ENCODE measurements at places on chromosomes 6 and 20. TPM values are rescaled to one million over a fixed set of nuclear protein-coding genes. Genes with fewer than 3 reads are reported as not detected.

DNA sequence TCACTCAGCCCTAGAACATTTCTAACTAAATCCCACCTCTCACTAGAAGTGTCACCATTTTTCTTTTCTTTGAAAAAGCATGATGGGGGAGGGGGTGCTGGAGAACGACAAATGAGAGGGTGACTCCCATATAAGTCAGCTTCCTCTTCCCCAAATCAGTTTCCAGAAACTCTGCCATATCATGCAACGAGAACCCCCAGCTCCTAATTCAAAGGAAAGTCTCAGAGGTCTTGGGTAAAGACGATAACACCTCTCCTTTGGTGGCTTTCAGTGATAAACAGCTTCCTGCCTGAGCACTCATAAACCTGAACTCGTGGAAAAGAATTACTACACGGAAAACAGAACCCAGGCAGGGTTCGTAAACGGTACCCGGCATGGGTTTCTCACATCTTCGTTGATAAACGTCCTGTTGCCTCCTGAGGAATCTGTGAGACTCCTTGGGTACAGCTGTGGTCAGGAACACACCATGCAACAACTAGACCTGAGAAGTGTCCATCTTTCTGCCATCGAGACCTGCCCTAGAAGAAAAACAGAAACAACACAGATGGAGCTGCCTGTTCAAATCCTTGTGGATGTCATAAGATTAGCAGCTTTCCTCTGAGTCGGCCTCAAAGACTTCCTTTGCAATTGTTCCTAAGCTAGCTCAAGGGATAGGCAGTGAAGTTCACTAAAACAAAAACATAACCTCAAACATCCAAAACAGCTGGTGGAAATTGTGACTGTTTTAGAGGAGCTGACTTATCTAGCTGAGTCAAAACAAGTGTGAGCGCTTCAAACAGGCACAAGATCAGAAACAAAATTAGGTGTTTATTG is 185.8 kb upstream of the PRDM1 start:
- no peaks in the 10 kb centered on the region for H3K36me3 ChIP-seq
- no peak overlapping the region for H3K4me3 ChIP-seq
- no peaks in the 10 kb centered on the region for H3K27me3 ChIP-seq
- DNase-seq, result no peak
- H3K4me1 ChIP-seq, result no peaks in the 10 kb centered on the region

- DNase-seq, result no peak
- H3K4me3 ChIP-seq, result no peak overlapping the region
- no peaks in the 10 kb centered on the region for H3K36me3 ChIP-seq
- no peak overlapping the region for H3K27ac ChIP-seq
These were observed 67.3 kb downstream of the STK35 start for GRCh38 chr20:2168946-2169345.

DNA sequence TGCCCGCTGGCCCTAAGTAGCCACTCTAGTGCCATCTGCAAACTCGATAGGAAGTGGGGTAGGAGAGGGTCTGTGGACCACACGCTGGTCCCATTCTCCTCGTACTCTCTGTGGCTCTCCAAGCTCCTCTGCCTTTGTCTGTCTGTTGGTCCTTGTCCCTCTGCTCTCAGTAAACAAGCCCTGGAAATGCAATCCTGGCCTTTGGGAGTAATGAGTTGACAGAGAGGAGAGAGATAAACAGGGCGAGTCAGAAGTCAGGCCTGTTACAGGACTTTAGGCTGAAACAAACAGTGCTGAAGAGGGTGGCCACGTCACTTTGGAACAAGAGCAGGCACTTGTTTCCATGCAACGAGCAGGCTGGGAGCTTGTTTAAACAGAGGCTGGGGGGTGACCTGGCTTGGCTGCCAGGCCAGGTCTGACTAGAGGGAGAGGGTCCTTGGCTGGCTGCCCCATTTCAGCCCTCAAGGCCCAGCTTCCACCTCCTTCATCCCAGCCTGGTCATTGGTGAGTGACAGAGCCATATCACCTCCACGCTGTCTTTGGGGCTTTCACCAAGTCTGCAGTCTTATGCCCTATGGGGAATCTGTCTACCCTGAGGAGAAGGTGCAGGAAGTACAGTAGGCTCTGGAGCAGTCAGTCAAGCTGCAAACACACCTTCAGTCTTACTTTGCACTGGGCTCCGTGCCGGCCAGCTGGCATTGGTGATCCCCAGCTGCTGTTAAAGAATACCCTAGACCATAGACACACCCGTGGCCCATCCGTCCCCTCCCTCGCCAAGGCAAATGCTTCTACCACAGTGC is 22.6 kb downstream of the FOXP4 start:
- no peak for DNase-seq
- no peaks in the 10 kb centered on the region for H3K36me3 ChIP-seq
- H3K4me3 ChIP-seq, result no peak overlapping the region

GRCh38 chr6:39295611-39296011 is 18.6 kb downstream of the KCNK17 start:
- no peaks in the 10 kb centered on the region for H3K4me1 ChIP-seq
- H3K4me3 ChIP-seq, result no peak overlapping the region
- DNase-seq, result no peak
- no peak overlapping the region for H3K27ac ChIP-seq
- H3K27me3 ChIP-seq, result no peaks in the 10 kb centered on the region
- H3K36me3 ChIP-seq, result no peaks in the 10 kb centered on the region

DNA sequence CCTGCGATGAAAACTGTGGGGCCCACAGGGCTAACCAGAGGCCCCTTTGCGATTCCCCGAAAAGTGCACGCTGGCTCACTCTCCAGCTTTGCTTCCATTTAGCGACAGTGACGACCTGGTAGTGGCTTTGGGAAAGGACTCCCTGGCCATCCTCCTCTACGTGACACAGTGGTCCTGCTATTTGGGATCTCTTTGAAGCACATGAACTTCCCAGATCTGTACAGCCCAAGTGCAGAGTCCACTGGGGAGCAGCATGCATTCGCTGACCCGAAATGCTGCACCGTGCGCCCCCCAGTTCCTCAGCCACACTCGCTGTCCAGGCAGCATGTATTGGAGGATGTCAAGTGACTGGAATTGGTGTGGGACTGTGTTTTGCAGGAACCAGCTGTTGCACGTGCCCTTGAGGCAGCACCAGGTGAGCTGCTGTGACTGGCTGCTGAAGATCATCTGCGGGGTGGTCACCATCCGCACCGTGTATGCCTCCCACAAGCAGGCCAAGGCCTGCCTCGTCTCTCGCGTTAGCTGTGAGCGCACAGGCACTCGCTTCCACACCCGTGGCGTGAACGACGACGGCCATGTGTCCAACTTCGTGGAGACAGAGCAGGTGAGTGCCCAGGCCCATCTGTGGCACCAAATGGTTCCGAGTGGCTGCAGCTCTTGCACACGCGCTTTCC is 51.6 kb downstream of the SYNJ2 start:
- DNase-seq, result no peak
- no peak overlapping the region for H3K27ac ChIP-seq
- H3K4me3 ChIP-seq, result no peak overlapping the region
- no peaks in the 10 kb centered on the region for H3K27me3 ChIP-seq
- peaks cover 19% of the 10 kb centered on the region for H3K4me1 ChIP-seq
- peaks cover 12% of the 10 kb centered on the region for H3K36me3 ChIP-seq

- no peak overlapping the region for H3K27ac ChIP-seq
- DNase-seq, result no peak
- H3K27me3 ChIP-seq, result peaks cover 17% of the 10 kb centered on the region
These were observed 2.7 kb upstream of the ID1 start for GRCh38 chr20:31602431-31602778.

GRCh38 chr6:116003668-116004067 is 57.0 kb downstream of the FRK start:
- no peaks in the 10 kb centered on the region for H3K27me3 ChIP-seq
- H3K36me3 ChIP-seq, result no peaks in the 10 kb centered on the region

DNA sequence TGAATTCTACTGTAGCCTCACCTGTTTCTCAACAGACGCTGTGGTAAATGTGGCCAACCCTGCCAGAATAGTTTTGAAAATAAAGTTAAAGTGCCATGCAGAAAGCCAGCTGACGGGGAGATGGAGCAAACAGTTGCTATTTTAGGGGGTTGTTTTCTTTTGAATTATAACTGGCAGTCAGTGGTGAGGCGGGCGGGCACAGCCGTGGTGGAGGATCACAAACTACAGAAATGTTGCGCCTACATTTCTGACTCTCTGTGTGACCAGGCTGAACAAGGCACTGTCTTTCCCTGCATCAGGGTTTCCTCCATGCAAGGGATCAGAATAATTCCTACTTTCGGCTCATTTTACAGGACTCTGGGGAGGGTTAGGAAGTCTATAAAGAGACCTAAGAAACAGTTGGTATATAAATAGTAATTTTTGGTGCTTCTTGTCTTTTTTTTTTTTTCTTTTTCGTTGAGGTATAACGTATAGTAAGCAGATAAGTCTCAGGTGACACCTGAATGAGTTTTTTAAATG is 17.2 kb downstream of the CHMP4B start:
- H3K4me1 ChIP-seq, result peaks cover 38% of the 10 kb centered on the region
- no peak overlapping the region for H3K27ac ChIP-seq
- H3K27me3 ChIP-seq, result no peaks in the 10 kb centered on the region
- no peak for DNase-seq
- no peak overlapping the region for H3K4me3 ChIP-seq

GRCh38 chr6:167475947-167476346 is 151.1 kb downstream of the TTLL2 start:
- no peaks in the 10 kb centered on the region for H3K27me3 ChIP-seq
- H3K4me3 ChIP-seq, result no peak overlapping the region
- no peaks in the 10 kb centered on the region for H3K36me3 ChIP-seq
- no peak overlapping the region for H3K27ac ChIP-seq
- no peaks in the 10 kb centered on the region for H3K4me1 ChIP-seq
- DNase-seq, result no peak

GRCh38 chr6:118495485-118496280 is 52.4 kb upstream of the PLN start:
- no peak overlapping the region for H3K27ac ChIP-seq
- H3K4me3 ChIP-seq, result no peak overlapping the region
- H3K27me3 ChIP-seq, result no peaks in the 10 kb centered on the region

DNA sequence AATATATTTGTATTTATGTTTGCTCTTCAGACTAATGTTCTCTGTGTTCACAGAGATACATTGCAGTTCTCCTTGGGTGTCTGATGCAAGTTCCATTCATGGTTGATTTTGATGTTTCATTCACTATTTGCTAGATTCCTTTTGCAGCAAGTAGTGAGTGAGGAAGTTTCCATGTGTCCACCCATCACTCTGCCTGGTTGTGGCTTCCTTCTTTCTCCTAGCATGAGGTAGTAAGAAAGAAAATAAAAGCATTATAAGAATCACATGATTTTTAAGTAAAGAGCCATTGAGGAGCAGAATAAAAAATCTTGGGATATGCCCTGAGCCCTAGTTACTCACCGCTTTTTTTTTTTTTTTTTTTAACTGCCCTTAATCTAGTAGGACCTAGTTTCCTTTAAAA is 8.7 kb downstream of the SASH1 start:
- no peak overlapping the region for H3K27ac ChIP-seq
- no peaks in the 10 kb centered on the region for H3K4me1 ChIP-seq
- H3K4me3 ChIP-seq, result no peak overlapping the region
- no peaks in the 10 kb centered on the region for H3K27me3 ChIP-seq

DNA sequence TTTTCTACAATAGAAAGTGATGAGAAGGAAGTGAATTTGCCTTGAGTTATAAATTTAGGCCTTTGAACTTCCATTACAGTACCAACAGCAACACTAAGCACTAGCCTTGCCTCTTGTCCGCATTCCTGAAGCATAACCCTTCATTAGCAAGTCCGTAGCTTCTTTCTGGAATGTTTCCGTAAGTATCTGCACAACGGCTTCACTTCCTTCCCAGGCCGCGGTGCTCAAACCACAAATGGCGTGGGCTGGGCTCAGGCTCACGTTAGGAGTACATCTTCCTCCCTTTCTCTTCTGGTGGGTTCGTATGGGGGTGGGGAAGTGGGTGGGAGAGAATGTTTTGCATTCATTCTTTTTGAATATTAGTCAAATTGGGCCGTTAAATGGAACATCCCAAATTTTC is 193.8 kb upstream of the SNX9 start:
- H3K4me3 ChIP-seq, result no peak overlapping the region
- no peaks in the 10 kb centered on the region for H3K4me1 ChIP-seq
- H3K36me3 ChIP-seq, result no peaks in the 10 kb centered on the region
- DNase-seq, result no peak
- no peaks in the 10 kb centered on the region for H3K27me3 ChIP-seq

- H3K4me1 ChIP-seq, result no peaks in the 10 kb centered on the region
- H3K36me3 ChIP-seq, result no peaks in the 10 kb centered on the region
- H3K27me3 ChIP-seq, result no peaks in the 10 kb centered on the region
- DNase-seq, result no peak
These were observed 30.8 kb downstream of the RRBP1 start for GRCh38 chr20:17651129-17651759.

DNA sequence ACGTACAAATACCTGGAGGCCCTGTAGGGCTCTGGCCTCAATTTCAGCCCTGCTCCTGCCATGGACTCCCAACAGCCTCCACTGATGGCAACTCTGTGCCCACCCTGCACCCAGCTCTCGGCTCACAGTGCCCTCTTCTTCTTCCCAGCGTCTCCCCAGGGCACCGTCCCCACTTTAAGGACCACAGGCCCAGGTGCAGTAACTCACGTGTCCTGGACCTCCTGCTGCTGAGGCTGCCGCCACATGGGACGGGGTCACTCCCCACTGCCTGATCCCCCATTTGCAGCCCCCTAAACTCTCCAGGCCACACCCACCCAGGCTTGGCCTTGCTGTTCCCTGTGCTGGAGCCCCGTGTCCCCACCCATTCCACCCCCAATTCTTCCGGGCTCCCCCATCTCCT is 223.4 kb downstream of the PREX1 start:
- no peak overlapping the region for H3K4me3 ChIP-seq
- peak; percentile 18 for DNase-seq

DNA sequence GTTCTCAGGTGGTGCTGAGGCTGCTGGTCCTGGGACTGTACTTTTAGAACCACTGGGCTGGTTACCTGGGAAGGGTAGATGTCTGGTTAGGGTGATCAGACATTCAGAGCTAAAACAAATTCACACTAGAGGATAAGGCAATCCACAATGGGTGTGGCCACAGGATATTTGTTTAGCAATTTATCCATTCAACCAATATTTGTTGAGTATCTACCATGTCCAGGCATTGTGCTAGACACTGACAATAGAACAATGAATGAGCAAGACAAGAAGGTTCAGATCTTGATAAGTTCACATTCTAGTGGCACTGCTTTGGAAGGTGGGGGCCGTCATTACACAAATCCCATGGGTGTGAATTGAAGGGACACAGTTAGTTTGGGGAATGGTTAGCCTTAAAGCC is 131.7 kb downstream of the BCAS1 start:
- no peaks in the 10 kb centered on the region for H3K27me3 ChIP-seq
- H3K27ac ChIP-seq, result no peak overlapping the region
- peaks cover 22% of the 10 kb centered on the region for H3K4me1 ChIP-seq

GRCh38 chr6:2542858-2543218 is 207.9 kb downstream of the MYLK4 start:
- DNase-seq, result peak; percentile 47
- H3K36me3 ChIP-seq, result no peaks in the 10 kb centered on the region
- peaks cover 23% of the 10 kb centered on the region for H3K4me1 ChIP-seq
- H3K4me3 ChIP-seq, result peak overlapping the region; percentile 24
- H3K27ac ChIP-seq, result no peak overlapping the region

The DNMT3B gene
- 1.00 TPM for total RNA-seq

The OR12D3 gene
- total RNA-seq, result not detected

The SYCP2L gene
- total RNA-seq, result not detected

The ID1 gene
- 0.72 TPM for total RNA-seq

The KHDC1 gene
- 6.3 TPM for total RNA-seq

The HLA-DOB gene
- total RNA-seq, result 0.97 TPM

The GPR31 gene
- not detected for total RNA-seq

The PNPLA1 gene
- not detected for total RNA-seq

The SULF2 gene
- 1.4 TPM for total RNA-seq

The TRIM15 gene
- not detected for total RNA-seq

The PKHD1 gene
- total RNA-seq, result not detected

The IP6K3 gene
- total RNA-seq, result not detected
